Central memory CD4-positive, alpha-beta T cell (primary cell): ENCODE measurements at places on chromosomes 11 and 22.

- DNase-seq, result no peak
These were observed 673.8 kb downstream of the NELL1 start for GRCh38 chr11:21343204-21343603.

DNA sequence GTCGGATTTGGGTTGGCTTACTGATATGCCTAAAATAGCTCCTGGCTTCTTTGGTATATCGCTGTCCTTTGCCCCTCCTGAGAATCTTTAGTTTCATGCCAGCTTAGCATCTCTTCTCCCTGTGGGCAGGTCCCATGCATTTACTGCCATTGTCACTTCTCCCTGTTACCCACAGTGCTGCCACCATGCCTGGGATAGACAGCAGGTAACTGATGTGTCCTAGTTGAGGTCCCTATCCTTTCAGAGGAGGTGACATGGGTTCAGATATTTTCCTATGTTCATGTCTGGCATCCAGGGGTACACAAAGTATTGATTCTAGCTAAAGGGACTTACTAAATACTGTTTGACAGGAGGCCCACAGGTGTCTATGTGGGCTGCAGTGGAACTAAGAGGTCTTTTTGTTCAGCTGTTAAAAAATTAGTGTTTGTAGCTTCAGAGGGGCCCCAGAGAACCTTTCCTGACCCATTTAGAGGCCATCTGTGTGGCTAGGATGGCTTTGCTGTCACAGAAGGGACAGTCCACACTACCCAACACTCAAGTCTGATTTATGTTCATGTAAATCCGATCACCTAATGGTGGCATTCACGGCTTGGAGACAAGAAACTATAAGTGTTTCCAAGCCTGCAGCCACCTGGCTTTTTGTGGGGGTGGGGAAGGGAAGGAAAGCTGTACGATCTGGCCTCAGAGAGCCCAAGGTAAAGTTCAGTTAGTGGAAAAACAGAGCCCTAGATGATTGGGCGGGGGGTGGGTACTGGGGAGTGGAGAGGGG lies 8.5 kb downstream of the TIMP3 start:
- DNase-seq, result no peak

DNA sequence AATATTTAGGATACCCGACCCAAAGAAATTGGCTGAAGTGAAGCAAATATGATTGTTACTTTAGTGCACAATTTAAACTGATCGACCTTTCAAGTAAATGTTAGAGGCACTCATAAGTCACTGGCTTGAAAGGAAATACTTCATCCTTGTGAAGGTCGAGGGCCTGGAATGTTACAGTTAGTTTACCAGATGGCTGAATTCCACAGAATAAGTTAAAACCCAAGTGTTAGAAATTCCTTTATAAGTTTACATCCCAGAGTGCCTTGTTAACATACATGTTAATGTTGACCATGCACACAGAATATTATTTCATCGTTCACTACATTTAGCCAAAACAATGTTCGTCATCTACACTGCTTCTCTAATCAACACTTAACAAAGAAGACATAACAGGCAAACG lies 235.5 kb upstream of the ANO3 start:
- no peak for DNase-seq

DNA sequence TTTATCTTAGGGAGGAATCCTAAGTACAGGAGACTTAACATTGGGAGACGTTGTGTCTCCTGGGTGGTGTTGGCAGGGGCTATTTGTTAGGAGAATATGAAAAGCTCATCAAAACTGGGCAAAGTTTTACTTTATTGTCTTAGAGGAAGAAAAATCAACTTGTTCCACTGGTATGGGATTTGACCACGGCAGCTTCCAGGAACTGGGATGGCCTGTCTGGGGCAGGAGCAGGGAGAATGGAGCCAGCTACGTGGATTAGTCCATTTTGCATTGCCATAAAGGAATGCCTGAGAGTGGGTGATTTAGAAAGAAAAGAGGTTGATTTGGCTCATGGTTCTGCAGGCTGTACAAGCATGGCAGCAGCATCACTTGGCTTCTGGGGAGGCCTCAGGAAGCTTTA lies 198.4 kb downstream of the ADAMTS15 start:
- DNase-seq, result no peak

DNA sequence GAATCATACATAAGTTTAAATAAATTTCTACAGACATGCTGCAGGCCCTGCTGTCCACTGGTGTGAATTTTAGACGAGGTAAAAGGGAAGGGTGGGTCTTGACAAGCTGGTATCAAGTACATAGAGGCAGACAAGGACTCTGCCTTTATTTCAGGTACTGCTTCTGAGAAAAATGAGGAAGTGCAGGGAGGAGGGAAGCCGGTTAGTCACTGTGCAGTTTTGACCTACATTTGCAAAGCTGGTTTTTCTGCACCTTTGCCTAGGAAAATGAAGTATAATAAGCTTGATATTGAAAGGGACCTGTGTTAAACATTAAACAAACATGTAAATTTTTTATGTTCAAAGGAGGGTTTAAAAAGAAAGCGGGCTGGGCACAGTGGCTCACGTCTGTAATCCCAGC lies 24.6 kb downstream of the TMEM45B start:
- DNase-seq, result no peak

DNA sequence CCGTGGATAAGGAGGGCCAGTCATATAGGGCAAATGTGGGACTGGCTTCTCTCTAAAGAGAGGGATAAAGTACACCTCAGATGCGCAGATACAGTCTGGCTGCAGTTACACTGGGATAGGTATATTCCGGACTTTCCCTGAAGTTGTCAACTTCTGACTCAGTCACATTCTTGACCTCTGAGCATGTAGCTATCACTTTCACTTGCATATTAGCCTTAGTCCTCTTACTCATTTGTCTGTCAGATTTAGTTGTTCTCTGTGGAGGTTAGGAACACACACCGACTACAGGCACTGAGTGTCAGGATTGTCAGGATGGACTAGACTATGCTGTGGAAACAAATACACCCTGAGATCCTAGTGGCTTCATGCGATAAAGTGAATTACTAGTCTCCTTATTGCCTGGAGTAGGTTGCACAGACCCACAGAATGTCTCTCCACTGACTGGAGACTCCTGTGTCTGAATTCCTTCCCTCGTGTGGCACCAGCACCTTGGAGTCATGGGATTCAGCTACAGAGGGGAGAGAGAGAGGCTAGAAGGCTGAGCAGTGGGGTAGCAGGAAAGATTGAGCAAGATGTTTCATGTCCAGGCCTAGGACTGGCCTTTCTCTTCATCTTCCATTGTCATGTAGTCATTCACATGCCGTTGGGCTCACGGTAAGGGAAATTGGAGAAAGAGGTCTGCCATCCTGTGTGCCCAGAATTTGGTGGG lies 654.3 kb downstream of the NTM start:
- DNase-seq, result no peak
